ENCODE measurements at places on chromosomes 4 and X.

DNA sequence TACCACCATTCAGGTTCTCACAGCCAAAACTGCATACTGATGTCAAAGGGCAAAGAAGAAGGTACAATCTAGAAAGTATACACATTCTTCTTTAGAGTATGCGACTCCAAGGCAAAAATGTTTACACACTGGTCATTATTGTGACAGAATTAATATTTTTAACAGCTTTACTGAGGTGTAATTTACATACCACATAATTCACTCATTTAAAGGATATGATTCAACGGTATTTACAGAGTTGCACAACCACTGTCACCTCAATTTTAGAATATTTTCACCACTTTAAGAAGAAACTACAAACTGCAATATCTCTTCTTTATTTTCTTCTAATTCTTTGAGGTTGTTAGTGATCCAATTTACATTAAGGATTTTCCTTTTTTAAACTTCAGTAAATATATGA lies 325.4 kb upstream of the SMIM31 start:
- no peak for DNase-seq

GRCh38 chr4:56705966-56706365 lies 24.9 kb upstream of the HOPX start:
- no peak for DNase-seq

- DNase-seq: peak; percentile 8
These were observed 1255.7 kb downstream of the ADGRL3 start for GRCh38 chr4:62455871-62456270.

- DNase-seq: no peak
These were observed 392.6 kb downstream of the IL1RAPL1 start for GRCh38 chrX:28979877-28980276.

- DNase-seq: no peak
These were observed 48.7 kb upstream of the SLC7A11 start for GRCh38 chr4:138290805-138291204.

- DNase-seq: no peak
These were observed 382.8 kb downstream of the KLHL4 start for GRCh38 chrX:87900320-87900908.

DNA sequence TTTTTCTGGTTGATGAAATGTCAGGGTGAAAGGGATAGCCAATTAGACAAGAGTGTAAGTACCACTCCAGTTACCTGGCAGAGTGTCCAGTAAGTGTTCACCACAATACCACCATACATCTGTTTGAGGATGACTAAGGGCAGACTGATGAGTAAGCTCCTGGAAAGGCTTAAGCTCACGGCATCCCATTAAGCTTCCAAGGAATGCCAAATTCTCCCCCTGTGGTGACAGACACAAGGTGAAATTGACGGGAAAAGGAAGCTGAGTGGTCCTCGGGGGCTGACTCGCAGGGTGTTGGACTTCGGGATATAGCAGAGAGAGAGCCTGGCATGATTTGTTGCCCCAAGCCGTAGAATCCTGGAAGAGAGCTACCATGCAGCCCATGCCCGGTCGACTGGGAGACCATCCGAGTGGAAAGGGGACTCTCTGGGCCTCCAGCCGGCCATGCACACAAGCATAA lies 7.6 kb upstream of the BST1 start:
- peak; percentile 97 for DNase-seq

DNA sequence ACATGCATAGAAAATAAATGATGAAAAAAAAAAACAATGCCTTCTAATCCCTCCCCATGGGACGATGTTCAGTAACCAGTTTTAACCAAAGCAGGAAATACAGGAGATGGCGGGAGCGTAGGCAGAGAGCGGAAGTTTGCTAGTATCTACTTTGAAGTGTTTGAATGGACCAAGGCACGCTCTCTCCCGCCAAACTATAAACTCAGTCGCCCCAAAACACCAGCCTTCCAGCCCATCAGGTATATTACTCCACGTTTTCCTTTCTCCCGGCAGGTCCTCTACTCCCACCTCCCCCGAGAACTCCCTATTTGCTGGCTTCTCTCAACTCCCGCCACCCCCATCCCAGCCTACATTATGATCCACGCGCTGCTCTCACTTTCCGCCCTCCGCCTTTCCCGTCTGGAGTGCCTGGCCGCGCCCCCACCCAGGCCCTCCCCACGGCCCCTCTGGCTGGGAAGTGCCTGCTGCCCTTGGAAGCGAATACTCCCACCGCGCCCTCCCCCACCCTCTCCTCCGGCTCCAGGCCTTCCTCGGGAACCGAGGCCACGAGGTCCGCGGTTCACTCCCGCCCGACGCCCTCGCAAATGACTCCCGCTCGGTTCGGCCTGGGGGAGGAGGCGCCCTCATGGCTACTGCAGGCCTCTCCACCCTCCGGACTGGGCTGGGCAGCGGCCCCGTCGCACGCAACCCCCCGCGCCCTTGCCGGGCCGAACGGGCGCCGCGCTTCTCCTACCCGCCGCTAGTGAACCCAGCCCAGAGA lies 723 bp downstream of the DHX15 start:
- peak; percentile 29 for DNase-seq

- DNase-seq: no peak
These were observed 12.1 kb downstream of the RPGR start for GRCh38 chrX:38315186-38315585.

GRCh38 chr4:20698382-20698781 lies 1.9 kb upstream of the PACRGL start:
- no peak for DNase-seq

DNA sequence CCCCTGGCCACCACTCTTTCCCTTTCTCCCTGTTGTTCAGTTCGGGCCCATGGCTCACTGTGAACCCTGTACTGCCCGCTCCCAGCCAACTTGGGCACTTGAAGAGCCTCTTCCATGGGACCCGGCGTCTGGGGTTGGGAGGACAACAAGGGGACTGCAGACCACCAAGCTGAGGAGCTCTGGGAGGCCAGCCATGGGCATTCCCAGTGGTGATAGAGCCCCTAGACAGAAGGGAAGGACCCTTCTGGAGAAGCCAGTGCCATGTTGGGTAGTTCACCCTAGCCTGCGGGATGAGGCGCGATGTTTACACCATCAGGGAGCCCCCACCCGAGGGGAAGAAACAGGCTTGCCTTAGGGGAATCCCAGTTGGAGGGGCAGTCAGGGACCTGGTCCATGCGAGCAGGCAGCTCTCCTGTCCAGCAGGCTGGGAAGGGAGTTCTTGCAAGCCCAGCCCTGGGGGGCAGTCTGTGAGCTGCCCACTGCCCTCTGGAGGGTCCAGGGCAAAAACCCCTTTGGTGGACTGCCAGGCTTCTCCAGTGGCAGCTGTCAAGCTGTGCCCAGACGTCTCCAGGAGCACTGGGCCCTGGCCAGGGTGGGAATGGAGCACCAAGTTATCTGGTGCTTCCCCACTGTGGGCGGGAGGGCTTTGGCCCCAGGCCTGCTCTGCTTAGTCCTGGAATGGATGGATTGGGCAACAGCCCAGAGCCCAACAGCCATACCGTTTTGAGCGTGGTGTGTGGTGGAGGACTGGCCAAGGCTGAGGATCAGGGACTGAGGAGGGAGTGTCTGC lies 23.7 kb upstream of the UBA1 start:
- no peak for DNase-seq

GRCh38 chrX:152866386-152866785 lies 31.5 kb upstream of the ZNF185 start:
- DNase-seq: no peak

GRCh38 chrX:101263766-101264165 lies 27.4 kb downstream of the TAF7L start:
- DNase-seq: no peak

DNA sequence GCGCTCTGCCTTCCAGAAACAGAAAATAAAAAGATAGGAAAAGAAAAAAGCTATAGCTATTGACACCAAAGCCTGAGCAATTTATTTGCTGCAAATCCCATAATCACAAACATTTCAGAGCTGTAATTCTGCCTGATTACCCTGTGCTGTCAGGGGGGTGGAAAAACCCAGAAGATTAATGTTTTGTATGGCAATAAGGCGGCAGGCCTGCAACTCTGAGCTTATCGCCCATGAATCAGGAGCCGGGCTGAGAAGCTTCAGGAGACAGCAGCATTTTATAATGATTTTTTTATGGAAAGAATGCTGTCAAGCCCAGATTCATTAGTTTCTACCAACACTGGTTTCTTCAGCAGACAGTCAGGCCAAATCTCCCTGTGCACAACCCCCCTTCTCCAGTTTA lies 82.6 kb upstream of the TMEM164 start:
- no peak for DNase-seq

GRCh38 chr4:173073939-173074500 lies 94.6 kb upstream of the GALNT7 start:
- DNase-seq: no peak

GRCh38 chr4:81214144-81214880 lies 710 bp downstream of the PRKG2 start:
- DNase-seq: no peak

- DNase-seq: no peak
These were observed 211.6 kb downstream of the DCLK2 start for GRCh38 chr4:150289881-150290280.

- no peak for DNase-seq
These were observed 80.5 kb downstream of the ARHGAP6 start for GRCh38 chrX:11585174-11585573.
